ENCODE measurements at places on chromosomes 11 and 22.

DNA sequence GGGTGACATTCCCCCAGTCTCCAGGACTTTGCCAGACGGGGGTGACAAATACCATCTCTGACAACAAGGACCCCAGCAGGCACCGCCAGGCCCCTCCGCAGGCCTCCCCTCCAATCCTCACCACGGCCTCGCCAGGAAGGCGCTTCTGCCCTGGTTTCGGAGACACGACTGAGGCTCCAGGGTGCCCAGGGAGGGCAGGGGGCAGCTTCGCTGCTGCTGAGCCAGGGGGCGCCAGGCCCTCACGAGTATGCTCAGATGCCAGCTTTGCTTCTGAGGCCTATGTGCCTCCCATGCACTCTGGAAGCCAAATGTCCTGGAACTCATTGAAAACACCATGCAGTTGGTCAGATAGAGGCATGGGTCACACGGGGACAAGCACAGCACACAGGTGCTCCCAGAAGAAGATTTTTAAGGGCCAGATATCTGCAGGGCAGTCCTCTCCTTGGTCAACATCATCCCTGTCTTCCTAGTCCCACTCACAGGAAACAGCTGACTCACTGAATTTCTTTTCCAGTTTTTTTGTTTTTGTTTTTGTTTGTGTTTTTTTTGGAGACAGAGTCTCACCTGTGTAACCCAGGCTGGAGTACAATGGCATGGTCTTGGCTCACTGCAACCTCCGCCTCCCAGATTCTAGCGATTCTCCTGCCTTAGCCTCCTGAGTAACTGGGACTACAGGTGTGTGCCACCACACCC lies 19.9 kb downstream of the BID start:
- peak; percentile 38 for DNase-seq

- DNase-seq, result no peak
Observed at GRCh38 chr22:20267441-20268278, 458 bp downstream of the RTN4R start.

DNA sequence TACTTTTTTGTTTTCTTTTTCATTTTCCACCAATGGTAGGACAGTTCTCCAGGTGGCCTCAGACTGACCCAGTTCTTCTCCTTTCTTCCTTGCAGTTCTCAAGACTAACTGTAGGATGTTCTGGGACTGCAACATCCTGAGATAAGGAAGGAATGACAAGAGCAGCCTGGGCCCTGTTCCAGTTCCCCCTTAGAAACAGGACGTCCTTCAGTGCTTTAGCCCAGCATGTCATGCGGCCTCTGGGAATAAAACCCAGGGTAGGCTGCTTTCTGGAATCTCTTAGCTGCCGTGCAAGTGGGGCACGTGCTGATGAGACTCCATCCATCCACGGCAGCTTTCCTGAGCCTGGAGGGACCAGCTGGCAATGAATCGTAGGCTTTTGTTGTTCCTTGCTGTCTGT lies 24.0 kb upstream of the CADM1 start:
- no peak for DNase-seq

- DNase-seq, result no peak
Observed at GRCh38 chr11:131065435-131066413, 149.4 kb upstream of the SNX19 start.

DNA sequence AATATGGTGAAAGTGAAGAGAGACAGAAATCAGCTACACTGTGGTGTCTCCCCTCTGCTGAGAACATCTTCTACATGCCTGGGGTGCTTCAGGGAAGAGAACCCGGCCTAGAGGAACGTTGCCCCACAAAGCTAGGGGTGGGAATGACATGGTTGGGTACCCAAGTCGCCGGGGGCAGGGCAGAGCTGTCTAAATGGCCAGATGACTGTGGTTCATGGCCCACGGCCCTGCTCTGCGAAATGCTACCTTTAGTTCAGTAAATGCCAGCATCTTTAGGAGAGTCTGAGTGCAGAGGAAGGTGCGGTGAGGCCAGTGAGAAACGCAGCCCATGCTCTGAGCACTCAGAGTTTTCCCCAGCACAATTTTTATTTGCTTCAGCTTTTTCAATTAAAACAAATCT lies 12.8 kb downstream of the BRD1 start:
- DNase-seq, result no peak

- DNase-seq, result no peak
Observed at GRCh38 chr11:104183593-104183992, 19.6 kb upstream of the PDGFD start.

GRCh38 chr11:10349806-10350205 lies 44.9 kb downstream of the ADM start:
- DNase-seq, result no peak

DNA sequence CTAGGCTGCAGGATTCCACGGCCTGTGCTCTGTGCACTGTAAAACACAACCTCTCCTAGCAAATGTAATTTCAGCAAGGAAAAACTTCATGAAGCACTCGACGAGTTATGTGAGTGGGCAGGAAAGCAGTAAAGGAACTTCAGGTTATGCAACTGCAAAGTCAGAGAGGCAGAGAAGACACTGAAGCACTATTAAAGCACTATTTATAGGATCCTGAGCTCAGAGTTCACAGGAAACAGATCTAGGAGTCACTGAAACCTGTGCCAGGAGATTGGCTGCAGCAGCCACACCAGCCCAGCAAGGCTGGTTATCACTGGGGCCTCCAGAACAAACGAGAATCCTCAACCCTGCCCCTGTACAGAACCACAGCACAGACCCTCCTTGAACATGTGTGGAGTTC lies 2.5 kb downstream of the SMIM35 start:
- no peak for DNase-seq

GRCh38 chr11:124669193-124669592 lies 4.3 kb downstream of the SIAE start:
- DNase-seq, result peak; percentile 65

DNA sequence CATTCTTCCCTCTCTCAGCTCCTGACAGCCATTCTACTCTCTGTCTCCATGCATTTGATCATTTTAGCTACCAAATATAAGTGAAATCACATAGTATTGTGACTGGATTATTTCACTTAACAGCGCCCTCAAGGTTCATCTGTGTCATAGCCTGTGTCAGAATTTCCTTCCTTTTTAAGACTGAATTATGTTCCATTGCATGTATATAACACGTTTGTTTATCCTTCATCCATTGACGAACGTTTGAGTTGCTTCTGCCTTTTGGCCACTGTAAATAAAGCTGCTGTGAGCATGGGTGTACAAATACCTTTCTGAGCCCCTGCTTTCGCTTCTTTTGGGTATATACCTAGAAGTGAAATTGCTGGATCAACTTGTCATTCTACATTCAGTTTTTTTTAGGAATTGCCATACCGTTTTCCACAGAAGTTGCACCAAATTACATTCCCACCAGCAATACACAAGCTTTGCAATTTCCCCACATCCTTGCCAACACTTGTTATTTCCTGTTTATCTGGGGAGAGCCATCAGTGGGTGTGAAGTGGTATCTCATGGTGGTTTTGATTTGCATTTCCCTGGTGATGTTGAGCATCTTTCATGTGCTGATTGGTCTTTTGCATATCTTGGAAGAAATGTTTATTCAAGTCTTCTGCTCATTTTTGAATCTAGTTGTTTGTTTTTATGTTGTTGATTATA lies 17.5 kb downstream of the GLB1L2 start:
- DNase-seq, result peak; percentile 51
